ENCODE measurements at places on chromosomes 3 and 15.

- DNase-seq, result no peak
Observed at GRCh38 chr3:42443292-42443691, 32.9 kb upstream of the LYZL4 start.

DNA sequence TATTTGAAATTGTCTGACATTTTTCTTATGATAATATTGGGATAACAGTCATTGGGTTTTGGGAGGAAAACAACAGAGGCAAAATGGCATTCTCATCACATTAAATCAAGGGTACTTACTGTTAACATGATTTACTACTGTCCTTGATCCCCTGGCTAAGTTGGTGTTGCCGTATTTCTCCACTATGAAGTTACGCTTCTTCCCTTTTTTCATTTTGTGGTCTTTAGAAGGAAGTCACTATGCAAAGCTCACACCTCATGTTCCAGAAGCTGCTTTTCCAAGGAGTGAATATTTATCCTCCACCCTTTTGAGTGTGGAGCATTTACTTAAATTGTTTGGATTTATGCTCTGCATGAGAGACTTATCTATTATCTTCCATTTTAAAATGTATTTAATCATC lies 63.7 kb downstream of the ALCAM start:
- no peak for DNase-seq

DNA sequence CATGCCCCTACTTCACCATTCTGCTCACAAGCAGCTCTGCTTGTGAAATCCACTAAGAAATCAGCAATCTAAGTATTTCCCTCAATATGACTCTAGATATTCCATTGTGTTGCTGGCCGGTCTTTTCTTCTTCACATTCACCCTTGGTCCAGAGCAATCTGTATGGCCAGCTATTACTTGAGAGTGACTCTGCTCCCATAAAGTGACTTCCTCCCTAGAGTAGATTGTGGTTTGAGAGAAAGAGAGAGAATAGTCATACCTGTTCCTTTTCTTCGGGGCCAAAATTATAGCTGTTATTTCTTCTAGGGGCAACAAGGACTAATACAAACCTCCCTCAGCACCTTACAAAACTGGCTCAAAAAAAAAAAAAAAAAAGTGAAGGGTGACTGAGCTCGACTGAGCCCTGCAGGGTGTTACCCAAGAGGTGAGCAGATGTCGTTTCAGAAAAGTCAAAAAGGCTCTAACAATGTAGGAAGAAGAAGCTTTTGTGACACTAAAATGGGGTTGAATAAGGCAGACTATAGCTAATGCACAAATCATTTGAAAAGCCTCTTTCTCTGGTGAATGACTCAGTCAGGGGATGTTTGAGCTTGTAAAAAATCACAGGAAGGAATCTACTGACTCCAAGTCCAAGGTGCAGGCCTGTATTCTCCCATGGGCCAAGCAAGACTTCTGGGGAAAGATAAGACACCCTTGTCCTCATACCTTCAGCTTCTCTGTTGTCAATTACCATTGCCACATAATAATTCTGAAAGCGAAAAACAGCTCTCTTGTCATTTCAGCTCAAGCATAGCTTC lies 161.0 kb upstream of the SLC24A5 start:
- DNase-seq, result no peak

- no peak for DNase-seq
Observed at GRCh38 chr3:132615881-132616280, 18.8 kb downstream of the ACKR4 start.

- no peak for DNase-seq
Observed at GRCh38 chr3:191523148-191523547, 62.2 kb downstream of the PYDC2 start.

GRCh38 chr3:39170461-39170860 lies 17.1 kb upstream of the CSRNP1 start:
- no peak for DNase-seq

GRCh38 chr3:183862610-183863009 lies 22.1 kb downstream of the PARL start:
- peak; percentile 64 for DNase-seq

DNA sequence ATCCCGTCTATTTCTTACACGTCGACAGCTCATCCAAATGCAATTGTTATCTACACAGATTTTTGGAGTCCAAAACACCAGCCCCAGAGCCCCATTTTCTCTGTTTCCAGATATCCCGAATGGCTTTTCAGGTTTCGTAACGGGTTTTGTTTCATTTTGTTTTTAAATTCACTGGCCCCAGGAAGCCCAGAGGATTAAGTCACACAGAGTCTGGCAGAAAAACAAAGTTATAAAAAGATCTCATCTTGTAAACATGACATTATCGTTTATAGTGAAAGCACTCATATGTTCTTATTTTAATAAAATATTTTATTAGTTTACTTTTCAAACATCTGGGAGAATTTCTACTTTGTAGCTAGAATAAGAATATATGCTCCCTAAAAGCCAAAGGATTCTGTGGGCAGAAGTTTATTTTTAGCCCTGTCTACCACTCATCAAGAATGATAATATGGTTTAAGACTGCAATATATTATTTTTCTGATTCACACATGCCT lies 149.3 kb upstream of the SLC2A2 start:
- no peak for DNase-seq

- DNase-seq, result peak; percentile 2
Observed at GRCh38 chr3:126807795-126808194, 103.8 kb downstream of the CHCHD6 start.

- peak; percentile 90 for DNase-seq
Observed at GRCh38 chr3:112671930-112672715, 31.2 kb upstream of the CCDC80 start.

DNA sequence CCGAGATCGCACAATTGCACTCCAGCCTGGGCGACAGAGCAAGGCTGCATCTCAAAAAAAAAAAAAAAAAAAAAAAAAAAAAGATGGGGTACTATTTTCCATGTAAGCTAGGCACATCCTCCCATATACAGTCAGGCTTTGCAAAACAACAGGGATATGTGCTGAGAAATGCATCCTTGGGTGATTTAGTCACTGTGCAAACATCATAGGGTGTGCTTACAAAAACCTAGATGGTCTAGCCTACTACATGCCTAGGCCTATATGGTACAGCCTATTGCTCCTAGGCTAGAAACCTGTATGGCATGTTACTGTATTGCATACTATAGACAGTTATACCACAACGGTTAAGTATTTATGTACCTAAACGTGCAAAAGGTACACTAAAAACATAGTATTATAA lies 75.0 kb downstream of the TTBK2 start:
- peak; percentile 20 for DNase-seq

- peak; percentile 80 for DNase-seq
Observed at GRCh38 chr3:55484801-55485791, 2.0 kb downstream of the WNT5A start.

DNA sequence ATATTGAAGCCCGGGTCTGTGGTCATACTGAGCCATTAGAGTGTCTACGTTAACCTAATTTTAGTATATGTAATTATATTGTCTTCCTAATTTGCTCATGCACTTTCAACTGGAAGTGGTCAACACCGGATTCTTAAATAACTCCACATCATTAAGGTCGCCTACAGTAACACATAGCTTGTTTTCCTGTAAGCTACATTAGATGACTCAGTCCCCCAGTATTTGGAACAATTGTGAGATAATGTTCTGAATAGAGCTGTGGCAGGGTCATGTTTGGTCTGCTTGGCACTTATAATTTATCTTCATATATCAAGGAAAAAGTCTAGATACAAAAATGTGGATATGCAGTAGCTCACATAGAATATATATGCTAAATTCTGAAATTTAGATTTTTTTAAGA lies 486.2 kb downstream of the IGSF11 start:
- DNase-seq, result peak; percentile 36

GRCh38 chr3:195921334-195921791 lies 13.0 kb upstream of the TNK2 start:
- no peak for DNase-seq

GRCh38 chr15:73715417-73715816 lies 31.2 kb downstream of the CD276 start:
- no peak for DNase-seq

DNA sequence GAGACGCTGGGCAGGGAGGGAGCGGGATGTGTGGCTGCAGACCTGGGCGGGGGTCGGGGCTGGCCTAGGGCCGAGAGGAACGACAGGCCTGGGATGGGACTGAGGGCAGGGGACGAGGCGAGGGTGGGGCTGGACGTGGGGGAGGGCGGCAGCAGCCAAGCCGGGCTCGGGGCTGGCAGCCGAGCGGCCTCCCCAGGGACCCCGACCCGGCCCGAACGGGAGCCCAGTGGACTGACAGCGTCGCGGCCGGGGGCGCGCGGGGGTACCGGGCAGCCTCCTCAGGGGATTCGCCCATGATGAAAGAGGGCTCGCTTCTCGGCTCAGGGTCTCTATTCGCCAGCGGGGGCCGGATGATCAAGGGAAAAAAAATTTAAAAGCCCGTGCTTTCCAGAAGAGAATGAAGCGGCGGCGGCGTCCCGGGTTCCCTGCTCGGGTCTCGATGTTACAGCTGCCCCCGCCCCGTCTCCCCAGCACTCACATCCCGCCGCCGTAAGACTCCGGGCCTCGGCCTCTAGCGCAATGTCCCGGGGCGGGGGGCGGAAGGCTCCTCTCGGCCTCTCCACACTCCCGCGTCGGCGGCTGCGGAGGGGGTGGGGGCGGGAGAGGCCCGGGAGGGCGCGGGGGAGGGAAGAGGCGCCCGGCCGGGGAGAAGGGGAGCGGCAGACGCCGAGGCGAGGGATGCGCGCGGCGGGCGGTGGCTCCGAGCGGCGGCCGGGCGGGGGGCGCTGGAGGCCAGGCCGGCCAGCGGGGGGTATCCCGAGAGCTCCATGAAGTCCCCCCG lies 4.3 kb downstream of the PTH1R start:
- DNase-seq, result peak; percentile 32

- no peak for DNase-seq
Observed at GRCh38 chr3:169678122-169678521, 14.6 kb upstream of the MECOM start.

DNA sequence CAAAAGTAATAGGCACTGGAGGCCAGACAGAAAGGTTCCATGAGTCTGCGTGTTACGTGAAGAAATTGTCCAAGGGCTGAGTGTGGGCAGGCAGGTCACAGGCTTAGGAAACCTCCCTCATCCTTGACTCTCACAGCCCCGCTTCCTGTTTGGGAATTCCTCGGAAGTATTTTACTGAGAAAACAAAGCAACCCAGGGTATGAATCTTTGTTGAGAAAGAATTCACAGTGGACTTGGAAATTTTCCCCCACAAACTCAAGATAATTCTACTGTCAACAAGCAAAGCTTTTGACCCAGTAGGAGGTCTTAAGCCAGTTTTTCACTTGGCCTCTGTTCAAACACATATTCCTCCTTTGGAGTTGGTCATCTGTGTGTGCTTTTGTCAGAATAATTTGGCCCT lies 377.1 kb upstream of the TPM1 start:
- no peak for DNase-seq

GRCh38 chr15:62578960-62579359 lies 413.9 kb upstream of the C2CD4B start:
- no peak for DNase-seq

DNA sequence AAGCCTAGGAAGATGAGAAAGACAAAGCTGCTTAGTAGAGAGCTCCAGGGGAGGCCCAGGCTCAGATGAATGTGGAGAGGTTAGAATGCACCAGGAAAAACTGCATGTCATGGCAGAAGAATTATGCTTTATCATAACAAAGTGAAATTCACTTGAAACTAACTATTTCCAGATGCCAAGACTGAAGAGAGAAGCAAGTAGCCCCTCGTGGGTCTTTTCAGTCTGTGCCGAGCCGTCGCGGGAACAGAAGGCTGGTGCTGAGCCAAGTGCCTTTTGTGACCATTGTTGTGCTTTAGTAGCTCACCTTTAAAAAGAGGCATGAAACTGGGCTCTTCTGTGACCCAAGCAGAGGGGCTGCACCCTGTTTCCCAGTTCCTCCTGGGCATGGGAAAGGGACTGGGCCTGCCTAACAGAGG lies 73.2 kb downstream of the CHDH start:
- DNase-seq, result no peak

GRCh38 chr15:33236841-33237509 lies 42.5 kb upstream of the FMN1 start:
- peak; percentile 33 for DNase-seq

DNA sequence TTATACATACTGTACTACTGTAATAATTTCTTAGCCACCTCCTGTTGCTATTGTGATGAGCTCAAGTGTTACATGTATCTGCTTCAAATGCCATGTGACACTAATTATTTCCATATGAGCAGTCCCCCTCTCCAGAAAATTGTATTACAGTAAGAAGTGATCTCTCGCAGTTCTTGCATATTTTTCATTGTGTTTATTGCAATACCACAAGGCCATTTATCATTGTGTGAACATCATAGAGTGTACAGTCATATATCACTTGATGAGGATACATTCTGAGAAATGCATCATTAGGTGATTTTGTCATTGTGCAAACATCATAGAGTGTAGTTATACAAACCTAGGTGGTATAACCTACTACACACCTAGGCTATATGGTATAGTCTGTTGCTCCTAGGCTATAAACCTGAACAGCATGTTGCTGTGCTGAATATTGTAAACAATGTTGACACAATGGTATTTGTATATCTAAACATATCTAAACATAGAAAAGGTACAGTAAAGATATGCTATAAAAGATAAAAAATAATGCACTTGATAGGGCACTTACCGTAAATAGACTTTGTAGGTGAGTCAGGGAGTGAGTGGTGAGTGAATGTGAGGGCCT lies 189.6 kb upstream of the MLF1 start:
- peak; percentile 2 for DNase-seq

DNA sequence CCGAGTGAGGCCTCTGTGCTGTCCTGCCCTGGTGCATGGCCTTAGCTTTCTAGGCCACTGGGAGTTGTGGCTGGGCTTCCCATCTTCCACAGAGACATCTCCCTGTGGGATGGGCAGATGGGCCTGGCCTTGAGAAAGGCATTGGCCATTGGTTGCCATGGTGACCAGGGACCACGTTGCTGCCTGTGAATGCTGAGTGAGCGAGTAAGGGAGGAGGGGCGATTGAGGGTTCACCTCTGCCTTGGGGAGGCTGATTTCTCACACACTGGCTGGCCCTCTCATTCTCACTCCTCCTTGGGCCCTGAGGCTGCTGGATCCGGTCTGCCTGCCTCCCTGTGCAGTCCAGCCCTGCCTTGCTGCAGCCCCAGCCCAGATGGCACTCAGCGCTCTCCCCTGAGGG lies 26.4 kb upstream of the DOCK3 start:
- DNase-seq, result no peak

- no peak for DNase-seq
Observed at GRCh38 chr3:119774444-119774843, 7.5 kb upstream of the NR1I2 start.

GRCh38 chr3:62870321-62870720 lies 4.9 kb downstream of the CADPS start:
- peak; percentile 73 for DNase-seq

DNA sequence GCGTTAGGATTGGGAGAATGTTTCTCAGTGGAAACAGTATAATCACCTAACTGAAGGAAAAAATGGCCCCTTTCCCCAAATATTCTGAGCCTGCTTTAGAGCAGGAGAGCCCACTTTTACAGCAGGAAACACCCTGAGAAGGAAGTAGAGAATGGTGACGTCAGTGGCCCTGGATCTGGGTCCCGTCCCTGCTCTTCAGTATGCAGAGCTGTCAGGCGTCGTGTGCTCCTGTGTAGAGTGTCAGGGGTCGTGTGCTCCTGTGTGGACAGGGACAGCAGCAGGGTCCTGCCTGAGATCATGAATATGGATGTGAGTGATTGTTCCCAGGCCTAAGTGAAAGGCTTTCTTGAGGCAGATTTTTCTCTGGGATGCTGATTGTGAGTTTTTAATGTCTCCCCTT lies 45.2 kb downstream of the CGNL1 start:
- DNase-seq, result peak; percentile 55

Data from kidney tubule cell (primary cell).